HCEC 1CT (cell line): ENCODE measurements at places on chromosomes 12 and 14.

GRCh38 chr12:104219908-104220404 lies 4.4 kb downstream of the TXNRD1 start:
- DNase-seq: peak; percentile 79

GRCh38 chr14:48325486-48325885 lies 650.1 kb upstream of the MDGA2 start:
- no peak for DNase-seq

- no peak for DNase-seq
Measured at GRCh38 chr14:33812601-33813000, 138.3 kb downstream of the EGLN3 start.

GRCh38 chr14:77158882-77159255 lies 17.3 kb upstream of the ZDHHC22 start:
- DNase-seq: no peak

- no peak for DNase-seq
Measured at GRCh38 chr14:100844082-100844408, 18.1 kb downstream of the MEG3 start.

DNA sequence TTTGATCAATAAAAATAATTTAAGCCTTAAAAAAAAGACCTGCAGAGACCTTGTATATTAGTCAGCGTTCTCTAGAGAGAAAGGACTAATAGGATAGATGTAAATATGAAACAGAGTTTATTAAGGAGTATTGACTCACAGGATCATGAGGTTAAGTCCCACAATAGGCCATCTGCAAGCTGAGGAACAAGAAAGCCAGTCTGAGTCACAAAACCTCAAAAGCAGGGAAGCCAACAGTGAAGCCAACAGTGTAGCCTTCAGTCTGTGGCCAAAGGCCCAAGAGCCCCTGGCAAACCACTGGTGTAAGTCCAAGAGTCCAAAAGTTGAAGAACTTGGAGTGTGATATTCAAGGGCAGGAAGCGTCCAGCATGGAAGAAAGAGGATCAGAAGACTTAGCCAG lies 66.3 kb downstream of the TBX5 start:
- no peak for DNase-seq

DNA sequence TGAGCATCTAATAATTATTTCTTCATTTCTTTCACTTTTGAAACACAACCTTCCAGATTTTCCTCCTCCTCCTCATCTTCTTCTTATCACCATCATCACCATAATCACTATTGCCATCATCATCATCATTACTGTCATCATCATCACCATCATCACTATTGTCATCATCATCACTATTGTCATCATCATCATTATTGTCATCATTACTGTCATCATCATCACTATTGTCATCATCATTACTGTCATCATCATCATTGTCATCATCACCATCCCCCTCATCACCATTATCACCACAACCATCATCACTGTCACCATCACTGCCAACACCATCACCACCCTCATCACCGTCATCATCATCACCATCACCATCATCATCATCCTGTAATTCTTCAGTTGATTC lies 400.0 kb downstream of the TMEM132D start:
- no peak for DNase-seq

DNA sequence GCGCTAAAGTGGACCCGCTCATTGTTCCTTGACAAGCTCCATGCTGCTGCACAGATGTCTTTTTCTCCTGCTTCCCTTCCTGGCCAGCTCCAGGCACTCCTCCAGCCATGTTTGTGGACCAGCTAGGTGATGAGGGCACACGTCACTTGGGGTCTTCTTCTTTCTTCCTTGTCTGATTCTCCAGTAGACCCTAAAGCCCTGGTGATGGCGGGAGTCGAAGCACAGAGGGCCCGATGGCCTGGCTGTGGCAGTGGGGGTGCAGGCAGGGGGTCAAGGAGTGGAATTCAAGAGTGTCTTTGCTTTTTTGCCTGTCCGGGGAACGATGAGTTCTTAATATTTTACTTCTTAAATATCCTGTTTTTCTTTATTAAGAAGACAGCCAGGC lies 23.0 kb upstream of the AMN start:
- no peak for DNase-seq

GRCh38 chr12:6095269-6095668 lies 29.2 kb downstream of the VWF start:
- DNase-seq: no peak

- DNase-seq: no peak
Measured at GRCh38 chr12:94763462-94763861, 113.1 kb upstream of the TMCC3 start.

DNA sequence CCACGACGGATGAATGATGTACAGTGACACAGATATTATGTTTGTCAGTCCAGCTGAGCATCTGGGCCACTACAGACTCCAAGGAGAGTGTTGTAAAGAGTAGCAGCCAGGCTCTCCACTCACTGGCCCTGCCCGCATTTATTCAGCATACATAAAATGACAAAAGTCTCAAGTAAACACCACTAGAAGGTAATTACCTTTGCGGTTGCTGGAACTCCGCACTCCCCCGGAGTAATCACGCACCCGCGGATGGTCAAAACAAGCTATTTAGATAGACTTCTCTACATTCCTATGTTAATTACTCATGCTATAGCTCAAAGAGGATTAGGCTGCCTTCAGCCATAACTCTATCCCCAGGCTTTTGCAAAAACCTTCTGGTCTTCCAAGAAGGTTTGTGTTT lies 18.8 kb upstream of the STRAP start:
- peak; percentile 27 for DNase-seq

GRCh38 chr12:97024393-97024792 lies 117.3 kb downstream of the NEDD1 start:
- DNase-seq: no peak

GRCh38 chr12:23060161-23060560 lies 435.2 kb downstream of the ETNK1 start:
- no peak for DNase-seq

DNA sequence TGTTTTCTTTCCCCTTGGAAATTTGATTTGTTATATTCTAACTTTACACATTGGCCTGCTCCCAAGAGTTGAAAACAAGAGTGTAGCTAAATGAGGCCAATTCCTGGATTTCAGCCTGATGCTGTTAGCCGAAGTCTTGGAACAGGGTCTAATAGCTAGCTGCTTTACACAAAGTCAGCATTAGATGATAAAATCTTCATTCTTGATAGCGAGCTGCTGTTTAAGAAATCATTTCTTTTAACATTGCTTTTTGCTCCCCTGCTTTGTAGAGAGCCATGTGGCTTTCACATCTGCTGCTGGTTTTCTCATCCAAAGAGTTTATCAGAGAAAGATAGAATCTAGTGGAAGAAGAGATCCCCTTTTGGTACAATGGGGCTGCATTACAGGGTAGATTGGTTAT lies 22.3 kb downstream of the FBXW8 start:
- DNase-seq: no peak

- no peak for DNase-seq
Measured at GRCh38 chr12:62693376-62694050, 226.9 kb downstream of the MON2 start.

DNA sequence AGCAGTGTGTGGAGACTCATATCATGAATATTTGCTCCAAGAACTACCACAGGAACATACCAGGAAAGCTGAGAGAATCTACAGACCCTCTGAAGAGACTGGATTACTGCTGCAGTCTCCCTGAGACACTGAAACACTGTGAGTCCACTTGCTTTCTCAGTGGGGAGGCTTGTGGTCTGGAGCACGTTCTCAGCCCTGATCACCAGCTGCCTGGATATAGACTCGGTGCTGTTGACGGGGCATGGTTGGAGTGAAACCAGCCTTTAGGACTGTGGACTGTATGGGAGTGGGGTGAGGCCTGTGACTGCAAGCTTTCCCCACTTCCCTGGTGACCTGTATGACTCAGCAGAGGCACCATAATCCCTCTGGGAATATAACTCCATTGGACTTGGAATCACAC lies 525.8 kb upstream of the FBXO33 start:
- no peak for DNase-seq

DNA sequence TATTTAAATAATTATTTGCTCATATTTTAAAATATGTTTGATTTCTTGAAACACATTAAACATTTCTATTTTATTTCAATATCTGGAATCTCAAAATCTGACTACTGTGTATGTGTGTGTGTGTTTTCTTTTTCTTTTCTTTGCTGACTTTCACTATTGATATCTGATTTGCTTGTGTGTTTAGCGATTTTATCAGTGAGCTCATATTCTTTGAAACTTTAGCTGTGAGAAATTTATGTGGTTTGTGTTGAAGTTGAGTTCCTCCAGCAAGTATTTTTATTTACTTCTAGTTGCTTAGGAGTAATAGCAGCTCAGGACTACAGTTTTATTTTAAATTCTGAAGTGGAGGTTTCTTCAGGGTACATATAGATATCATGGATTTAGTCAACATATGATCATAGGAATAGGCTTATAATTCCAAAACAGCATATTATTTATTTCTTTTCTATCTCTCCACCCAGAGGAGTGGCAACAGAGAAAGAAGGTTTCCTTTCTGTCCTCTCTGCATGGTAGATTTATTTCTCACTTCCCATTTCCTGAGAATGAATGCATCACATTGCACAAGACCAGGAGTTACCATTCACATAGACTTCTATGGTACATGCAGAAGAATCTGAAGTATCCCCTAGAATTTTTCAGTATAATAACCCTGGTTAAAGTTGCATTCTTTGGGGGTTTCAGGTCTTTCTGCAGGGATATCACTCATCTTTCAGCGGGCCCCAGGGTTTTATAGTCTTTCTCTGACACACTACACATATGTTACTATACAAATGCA lies 60.5 kb downstream of the PTPRQ start:
- peak; percentile 23 for DNase-seq
